ENCODE measurements at places on chromosomes 3 and 15.

DNA sequence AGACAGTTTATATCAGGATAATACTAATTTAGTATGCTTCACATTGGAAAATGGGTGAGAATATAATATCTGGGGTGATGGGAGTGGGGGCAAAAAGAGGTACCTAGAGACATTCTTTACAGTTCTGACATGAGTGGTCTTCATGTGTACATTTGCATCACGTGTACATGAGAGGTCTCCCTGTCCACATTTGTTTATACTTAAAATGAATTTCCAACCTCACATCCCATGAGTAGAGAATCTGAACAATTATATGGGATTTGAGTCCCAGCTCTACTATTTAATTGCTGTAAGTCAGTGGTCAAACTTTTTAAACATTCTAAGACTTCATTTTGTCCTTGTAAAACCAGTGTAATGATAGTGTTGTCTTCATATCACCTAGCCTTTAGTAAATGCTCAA lies 408.4 kb downstream of the NAALADL2 start:
- no peak for DNase-seq

DNA sequence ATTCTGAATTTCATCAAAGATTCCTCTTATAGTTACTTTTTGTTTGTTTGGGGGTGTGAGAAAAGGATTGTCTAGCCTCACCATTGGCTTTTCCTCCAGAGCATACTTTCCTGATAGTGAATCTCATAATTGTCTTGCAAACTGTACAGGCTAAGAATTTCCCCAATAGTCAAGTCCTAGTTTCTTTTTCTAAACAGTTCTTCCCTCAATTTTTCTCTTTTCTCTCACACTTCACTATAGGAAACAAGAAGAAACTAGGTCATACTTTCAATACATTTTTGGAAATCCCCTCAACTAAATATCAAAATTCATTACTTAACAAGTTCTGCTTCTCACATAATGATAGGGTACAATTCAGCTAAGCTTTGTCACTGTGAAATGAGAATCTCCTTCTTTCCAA lies 241.9 kb downstream of the IL20RB start:
- no peak for DNase-seq

- DNase-seq = no peak
These were observed 536 bp downstream of the ATP10A start for GRCh38 chr15:25862472-25863110.

DNA sequence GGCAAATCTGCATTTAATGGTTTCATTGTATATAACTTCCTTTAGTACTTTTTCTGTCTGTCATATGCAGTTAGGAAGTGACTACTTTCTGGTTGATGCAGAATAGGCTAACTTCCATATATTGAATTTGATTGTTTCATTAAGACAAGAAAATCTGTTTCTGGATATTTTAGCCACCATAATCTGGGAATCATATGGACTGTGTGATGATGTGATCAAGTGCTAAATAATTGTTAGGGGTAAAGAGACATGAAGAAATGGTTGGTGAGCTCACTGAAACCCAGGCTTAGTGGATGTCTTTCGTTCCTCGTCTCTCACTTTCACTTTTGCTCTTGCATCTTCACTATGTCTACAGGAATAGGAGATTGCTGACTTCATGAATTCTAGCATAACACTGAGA lies 3.5 kb upstream of the MNS1 start:
- DNase-seq = no peak

GRCh38 chr3:177826253-177826652 lies 629.0 kb upstream of the TBL1XR1 start:
- no peak for DNase-seq

DNA sequence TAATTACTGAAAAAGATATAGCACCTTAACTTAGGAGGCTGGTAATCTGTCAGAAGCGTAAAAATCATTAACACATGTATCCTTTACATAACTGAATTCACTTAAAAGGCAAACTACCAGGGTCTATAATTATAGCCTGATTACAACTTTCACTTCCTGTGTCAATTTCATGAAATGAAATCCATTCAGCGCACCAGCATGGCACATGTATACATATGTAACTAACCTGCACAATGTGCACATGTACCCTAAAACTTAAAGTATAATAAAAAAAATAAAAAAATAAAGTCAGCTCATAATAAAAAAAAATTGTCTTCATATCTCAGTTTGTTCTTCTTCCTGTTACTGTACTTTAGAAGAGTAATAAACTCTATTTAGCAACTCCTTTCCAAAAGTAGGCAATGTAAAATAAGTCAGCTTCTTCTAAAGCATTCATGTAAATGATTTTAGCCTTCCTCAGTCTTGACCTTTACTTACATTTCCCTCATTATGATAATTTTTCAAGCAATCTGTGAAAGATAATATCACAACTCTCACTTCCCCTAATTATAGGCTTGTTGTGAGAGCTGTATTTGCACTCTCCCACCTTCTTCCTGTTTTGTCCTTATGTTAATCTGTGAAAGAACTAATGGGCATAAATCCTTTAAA lies 50.1 kb downstream of the KBTBD8 start:
- no peak for DNase-seq

- no peak for DNase-seq
These were observed 32.9 kb downstream of the ZBTB11 start for GRCh38 chr3:101643861-101644613.

GRCh38 chr3:43691120-43691995 lies 620 bp downstream of the ABHD5 start:
- DNase-seq = peak; percentile 27

GRCh38 chr3:112857526-112857925 lies 10.9 kb upstream of the CD200R1L start:
- no peak for DNase-seq

GRCh38 chr15:66935688-66936087 lies 129.7 kb upstream of the SMAD3 start:
- DNase-seq = no peak

GRCh38 chr15:40307421-40308211 lies at the start of gene PLCB2:
PLCB2 (minus strand) TSS chr15:40307935; CDS start chr15:40307672, 263 bp downstream.
- no peak for DNase-seq

- no peak for DNase-seq
These were observed 38.7 kb upstream of the ZNF385D start for GRCh38 chr3:21789730-21790129.

GRCh38 chr3:71402911-71403310 lies 180.6 kb downstream of the FOXP1 start:
- no peak for DNase-seq

GRCh38 chr3:156744631-156745030 lies 70.2 kb downstream of the TIPARP start:
- no peak for DNase-seq

GRCh38 chr15:55260562-55261131 lies 29.0 kb downstream of the RAB27A start:
- DNase-seq = no peak

DNA sequence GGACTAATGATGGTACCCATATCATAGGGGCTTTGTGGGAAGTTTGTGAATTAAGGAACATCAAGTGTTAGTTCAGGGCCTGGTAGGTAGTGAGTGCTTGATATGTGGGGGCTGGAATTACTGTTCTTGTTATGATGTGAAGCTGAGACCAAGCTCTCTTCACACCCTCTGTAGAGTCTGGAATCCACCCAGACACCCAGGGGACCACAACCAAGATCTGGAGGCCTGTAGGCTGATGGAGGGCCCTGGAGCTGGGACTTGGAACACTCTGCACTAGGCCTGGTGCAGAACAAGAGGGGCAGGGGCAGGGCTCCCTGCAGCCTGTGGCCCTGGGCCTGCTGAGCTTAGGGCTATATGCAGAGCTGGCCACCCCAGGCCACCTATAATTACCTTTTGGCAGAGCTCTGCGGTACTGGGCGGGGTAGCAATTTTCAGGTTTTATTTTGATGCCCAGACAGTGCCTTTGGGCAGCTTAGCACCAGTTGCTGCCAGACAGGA lies 13.1 kb upstream of the PRKCD start:
- DNase-seq = no peak
